MCF 10A (cell line): ENCODE measurements at places on chromosomes 7 and 10.

GRCh38 chr7:20019757-20020432 is 197.3 kb downstream of the MACC1 start:
- DNase-seq, result no peak

DNA sequence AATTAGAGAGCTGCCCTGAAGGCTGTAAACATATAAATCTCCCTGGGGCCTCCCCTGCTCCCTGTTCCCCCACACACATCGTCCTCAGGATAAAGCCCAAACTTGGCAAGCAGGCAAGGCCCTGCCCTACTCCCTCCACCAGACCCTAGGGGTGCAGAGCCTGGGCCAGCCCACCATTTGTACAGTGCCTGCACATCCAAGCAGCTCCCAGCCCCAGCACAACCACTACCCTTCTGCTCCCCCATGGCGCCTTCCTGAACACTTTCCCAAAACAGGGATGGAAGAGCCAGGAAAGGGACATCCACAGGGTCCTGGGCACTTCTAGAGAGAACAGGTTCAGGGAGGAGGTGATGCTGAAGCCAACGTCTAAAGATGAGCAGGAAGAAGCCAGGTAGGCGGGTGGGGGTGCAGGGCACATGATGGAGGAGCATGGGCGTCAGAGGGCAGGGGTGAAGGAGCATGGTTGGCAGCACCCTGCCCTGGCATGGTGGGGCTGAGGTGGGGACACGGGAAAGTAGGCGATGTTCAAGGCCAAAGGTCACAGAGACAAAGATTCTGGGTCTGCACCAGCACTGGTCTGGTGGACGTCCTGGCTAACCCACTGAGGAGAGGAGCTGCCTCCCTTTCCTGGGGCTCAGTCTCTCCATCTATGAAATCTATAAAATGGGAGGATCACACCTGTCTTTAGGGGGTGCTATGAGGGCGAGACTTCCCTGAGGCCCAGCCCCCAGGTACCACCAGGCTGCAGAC is 140.6 kb downstream of the ARHGAP22 start:
- DNase-seq, result no peak

- peak; percentile 62 for DNase-seq
These were observed 157.3 kb downstream of the CTTNBP2 start for GRCh38 chr7:117715784-117716445.

GRCh38 chr7:2214636-2215035 is 18.1 kb downstream of the MAD1L1 start:
- no peak for DNase-seq

DNA sequence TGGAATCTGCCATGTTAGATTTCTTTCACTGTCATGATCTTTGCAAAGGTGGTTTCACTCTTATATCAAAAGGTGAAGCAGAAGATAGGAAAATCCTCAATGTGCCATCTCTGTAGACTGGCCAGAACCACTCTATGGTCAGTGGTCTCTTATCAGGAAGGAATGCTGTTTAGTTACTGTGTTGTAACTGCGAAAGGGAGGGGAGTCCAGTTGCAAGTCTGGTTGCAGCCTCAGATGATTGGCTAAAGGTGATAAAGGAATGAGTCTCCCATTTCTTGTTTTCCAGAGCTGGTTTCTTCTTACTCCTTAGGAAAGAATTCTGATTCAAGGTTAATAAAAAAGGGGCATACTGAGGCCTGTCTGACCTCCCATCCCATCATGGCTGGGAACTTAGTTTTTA is 58.2 kb upstream of the ICA1 start:
- DNase-seq, result no peak
